Activated CD4-positive, alpha-beta T cell treated with anti-CD3 and anti-CD28 coated beads, Interleukin-2, amount 50 U/mL, for 24 hours (primary cell): ENCODE measurements at places on chromosomes 6 and 20.
A peak's percentile ranks its signal among the peaks of the same experiment; 100 is the strongest.

DNA sequence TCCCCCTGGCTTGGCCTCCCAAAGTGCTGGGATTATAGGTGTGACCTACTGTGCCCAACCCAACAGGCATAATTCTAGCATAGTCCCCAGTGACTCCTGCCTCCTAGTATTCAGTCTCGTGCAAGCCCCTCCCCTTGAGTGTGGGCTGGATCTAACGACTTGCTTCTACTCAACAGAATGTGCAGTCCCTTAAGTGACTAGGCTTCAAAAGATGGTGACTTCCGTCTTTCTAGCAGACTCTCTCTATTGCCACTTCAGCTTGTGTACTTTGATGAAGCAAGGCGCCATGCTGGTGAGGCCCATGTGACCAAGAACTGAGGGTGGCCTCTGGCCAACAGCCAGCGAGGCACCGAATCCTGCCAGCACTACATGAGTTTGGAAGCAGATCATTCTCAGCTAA is 109.6 kb upstream of the TRAF3IP2 start:
- DNase-seq = peak; percentile 27

DNA sequence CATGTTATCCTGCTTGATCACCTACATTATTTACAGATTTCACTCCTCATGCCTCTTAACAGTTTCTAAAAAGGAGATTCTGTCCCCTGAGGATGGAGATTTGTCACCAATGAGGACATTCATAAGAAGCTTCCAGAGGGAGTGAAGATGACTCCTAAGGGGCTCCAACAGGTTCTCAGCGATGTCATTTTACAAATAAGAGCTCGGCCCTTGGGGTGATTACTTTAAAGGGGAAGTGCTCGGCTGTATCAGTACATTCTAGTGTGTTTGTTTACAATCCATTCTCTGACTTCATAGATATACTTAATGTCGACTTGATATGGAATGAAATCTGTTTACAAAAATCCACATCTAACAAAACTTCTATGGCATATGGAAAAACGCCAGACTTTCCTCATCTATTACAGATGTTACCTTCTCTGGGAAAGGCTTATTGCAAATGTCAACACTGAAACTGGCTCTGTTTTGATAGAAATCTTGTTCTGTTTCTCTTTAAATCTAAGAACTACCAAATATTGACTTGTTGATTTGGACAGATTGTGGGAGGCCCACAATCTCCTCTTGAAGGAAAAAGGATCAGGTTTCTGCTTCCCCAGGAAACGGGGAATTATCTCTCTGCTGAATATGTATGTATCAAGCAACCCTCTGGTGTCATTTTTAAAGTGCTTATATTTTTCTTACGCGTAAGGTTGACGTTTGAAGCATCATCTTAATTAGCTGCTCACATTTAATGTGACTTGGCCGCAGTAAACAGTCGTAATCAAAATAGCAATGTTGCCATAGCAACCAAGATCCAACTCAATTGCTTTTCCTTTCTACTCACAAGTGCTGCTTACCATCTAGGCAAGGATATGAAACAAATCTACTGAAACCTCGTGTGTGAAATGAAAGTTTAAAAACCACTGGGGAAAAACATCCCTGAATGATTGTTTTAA is 95.7 kb downstream of the SHLD1 start:
- no peak for DNase-seq

DNA sequence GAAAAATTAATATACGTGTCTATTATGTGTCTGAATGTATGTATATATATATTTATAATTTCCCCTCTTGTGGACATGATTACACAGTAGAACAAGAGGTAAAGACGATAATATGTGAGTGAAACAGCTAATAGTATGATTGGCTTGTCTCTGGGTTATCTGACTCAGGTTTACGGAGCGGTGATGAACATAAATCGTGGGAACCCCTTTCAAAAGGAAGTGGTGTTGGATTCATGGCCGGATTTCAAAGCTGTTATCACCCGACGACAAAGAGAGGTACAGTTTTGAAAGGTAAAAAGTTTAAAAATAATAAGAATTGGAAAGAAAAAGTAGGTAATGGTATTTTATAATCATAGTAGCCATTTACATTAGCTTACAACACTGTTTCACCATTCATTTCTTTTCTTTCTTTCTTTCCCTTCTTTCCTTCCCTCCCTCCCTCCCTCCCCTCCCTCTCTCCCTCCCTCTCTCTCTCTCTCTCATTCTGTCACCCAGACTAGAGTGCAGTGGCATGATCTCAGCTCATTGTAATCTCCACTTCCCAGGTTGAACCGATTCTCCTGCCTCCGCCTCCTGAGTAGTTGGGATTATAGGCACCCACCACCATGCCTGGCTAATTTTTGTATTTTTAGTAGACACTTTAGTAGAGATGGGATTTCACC is 15.9 kb downstream of the GLYATL3 start:
- DNase-seq = no peak

GRCh38 chr6:31083742-31084354 is 28.5 kb downstream of the C6orf15 start:
- no peak for DNase-seq

DNA sequence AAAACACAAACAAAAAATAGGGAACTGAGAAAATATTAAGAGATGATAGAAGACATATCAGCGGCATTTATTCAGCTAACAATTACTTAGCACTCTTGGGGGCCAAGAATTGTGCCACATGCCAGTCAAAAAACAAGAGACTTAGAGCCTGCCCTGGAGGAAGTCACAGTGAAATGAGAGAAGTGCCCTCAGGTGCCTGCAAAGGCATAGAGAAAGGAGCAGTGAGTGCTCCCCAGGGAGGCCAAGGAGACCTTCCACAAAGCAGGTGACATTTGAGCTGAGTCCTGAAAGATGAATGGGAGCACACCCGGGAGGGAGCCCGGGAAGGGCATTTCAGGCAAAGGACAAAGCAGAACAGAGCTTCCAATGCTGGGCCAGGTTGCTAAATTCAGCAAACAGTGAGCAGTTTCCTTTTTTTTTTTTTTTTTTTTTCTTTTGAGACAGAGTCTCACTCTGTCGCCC is 184.7 kb upstream of the JARID2 start:
- DNase-seq = no peak

GRCh38 chr6:13733178-13733887 is 21.7 kb upstream of the RANBP9 start:
- no peak for DNase-seq

- DNase-seq = no peak
Observed at GRCh38 chr6:128676456-128676855, 156.1 kb upstream of the PTPRK start.

DNA sequence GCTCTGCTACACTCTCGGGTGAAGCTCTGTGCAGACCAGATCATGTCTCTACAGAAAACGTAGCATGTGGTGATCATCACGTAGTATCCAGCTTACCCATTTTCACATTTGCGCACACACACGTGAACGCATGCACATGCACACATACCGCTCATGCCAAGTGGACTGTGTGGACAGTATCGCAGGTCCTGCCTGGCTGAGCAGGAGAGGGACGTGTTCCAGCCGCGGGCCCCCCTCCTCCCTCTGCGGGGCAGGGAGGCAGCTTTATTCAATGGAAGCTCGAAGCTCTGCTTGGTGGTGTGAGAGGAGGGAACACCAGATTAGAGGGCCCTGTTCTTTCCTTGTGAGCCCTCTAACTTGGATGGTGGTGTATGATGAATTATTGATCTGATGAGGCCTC is 51.1 kb downstream of the CDH26 start:
- no peak for DNase-seq

DNA sequence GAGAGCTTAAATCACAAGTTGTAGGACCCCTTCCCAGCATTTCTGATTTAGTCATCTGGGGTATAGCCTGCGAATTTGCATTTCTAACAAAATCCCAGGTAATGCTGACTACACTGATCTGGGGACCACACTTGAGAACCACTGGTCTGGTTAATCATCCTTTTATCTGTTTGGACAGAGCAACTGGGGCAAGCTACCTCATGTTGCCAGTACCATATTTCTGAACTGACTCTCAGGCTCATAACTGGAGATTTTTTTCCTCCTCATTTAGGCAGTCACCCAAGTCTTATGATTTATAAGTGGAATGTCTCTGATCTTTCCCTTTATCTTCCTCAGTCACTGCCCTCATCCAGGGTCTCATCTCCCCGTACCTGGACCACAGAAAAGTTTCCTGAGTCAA is 12.0 kb upstream of the GTF3C6 start:
- no peak for DNase-seq

DNA sequence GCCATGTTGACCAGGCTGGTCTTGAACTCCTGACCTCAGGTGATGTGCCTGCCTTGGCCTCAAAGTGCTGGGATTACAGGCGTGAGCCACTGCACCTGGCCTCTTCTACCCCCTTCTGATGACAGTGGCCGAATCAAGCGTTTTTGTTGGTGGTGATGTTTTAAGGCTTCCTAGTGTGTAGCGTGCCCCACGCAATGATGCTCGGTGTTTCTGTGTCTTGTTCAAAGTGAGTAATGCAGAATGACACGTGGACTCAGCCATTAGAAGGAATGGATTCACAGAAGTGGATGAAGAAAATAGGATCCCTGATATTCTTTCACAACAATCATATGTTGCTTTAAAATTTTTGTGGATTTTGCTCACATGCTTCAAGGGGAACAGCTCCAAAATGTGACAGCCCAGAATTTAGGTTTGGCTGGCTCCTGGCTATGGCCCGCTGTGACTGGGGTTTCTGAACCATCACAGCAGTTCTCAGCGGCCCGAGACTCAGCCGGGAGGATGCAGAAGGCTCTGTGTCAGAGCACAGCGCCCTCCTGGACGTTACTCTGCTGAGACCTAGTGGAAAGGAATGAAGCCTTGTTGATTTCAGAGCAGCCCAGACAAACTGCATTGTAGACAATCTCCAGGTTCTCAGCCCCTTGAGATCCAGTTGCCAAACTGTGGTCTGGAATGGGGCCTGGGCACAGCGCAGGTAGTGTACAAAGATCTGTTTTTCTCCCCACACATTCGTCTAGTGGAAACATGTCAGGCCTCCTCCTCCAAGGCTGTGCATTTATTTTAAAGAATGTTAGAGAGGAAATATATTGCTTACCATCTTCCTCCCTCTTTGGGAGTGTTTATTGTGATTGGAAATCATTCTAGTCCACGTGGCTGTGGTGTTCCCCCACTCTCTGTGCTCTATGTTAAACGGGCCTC is 57.6 kb upstream of the TIAM2 start:
- no peak for DNase-seq

GRCh38 chr6:105326833-105327770 is 75.8 kb downstream of the PREP start:
- no peak for DNase-seq

DNA sequence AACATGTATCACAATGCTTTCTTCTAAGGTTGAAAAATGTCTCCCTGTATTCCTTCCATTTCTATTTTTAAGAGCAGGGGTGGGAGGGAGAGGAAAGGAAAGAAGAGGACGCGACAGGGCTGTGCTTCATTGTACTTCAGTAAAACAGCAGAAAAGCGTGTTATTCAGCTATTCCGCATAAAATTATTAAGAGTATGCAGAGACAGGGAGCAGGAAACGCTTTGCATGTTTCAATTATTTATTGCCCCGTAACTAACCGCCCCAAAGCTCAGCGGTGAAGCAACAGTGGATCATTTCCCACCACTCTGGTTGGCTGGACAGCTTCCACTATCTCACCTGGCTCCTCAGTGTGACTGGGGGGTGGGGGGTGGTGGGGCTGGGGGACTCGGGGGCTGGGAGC is 188.9 kb downstream of the TTLL2 start:
- no peak for DNase-seq

GRCh38 chr6:1321738-1322137 is 9.8 kb downstream of the FOXQ1 start:
- no peak for DNase-seq

GRCh38 chr6:142443532-142443931 is 141.7 kb downstream of the ADGRG6 start:
- no peak for DNase-seq

DNA sequence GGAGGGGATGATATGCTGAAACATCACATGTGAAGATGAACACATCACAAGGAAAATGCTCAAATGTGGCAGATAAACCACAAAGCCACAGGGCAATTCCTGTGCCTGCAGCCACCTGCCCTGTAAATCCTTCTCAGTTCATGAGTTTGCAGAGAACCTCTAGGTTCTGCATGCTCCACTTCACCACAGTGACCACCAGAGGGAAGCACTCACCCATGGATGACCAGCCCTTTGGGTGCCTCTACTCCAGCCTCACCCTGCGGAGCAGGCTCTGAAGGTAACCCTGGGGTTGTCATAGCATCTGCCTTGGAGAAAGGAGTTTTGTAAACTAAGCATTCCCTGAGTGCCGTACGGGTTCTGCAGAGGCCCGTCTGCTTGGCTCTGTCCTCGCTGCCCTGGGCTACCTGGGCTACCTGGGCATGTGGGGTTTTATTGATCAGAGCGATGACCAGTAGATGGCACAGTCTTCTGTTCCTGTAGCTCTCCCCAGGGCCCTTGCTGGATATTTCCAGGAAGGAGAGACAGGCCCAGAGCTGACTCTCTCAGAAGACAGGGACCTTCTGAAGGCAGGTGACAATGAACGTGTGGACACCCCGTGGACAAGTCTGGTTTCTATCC is 31.7 kb upstream of the CST1 start:
- DNase-seq = no peak

DNA sequence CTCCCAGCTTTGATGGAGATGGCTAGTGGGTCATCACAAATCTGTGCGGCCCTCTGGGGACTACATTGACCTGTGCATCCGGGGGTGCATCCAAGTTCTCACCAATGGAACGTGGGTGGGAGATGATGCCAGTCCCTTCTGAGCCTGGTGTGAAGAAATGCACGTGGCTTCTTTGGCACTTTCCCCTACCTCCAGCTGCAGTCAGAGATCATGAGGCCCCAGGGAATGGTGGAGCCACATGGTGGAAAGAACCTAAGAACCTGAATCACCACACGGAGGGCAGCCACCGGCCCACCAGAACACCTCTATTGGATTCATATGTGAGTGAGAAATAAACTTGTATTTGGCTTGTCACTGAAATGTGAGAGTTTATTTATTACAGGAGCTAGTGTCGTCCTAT is 9.9 kb upstream of the CDKN1A start:
- no peak for DNase-seq

- no peak for DNase-seq
Observed at GRCh38 chr6:4896401-4896800, 107.4 kb downstream of the RPP40 start.

- DNase-seq = no peak
Observed at GRCh38 chr6:126535595-126535994, 195.7 kb downstream of the CENPW start.

DNA sequence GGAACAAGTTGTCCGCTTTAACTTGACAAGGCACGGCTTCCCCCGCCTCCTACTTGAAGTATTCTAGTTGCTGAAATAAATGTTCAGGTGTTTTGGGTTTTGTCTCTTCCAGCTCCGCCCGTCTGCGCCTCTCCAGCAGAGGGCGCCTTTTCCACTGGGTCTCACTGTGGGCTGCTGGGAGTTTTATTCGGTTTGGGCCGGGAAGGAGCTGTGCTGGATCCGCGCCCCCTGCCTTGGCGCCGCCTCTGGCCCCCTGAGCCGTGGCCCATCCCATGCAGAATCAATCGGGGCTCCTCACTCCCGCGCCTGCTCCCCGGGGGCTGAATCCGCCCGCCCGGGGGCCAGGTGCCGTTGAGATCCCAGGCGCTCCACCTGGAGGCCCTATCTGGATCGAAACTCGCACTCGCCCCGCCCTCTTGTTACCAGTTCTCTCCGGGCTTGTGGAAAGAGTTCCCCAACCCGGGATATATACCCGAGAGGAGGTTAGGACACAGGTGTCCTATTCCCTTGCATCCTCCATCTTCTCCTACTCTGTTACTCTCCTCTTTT is 51.0 kb upstream of the TCF21 start:
- peak; percentile 38 for DNase-seq
